ENCODE measurements at places on chromosomes 2 and 18.

DNA sequence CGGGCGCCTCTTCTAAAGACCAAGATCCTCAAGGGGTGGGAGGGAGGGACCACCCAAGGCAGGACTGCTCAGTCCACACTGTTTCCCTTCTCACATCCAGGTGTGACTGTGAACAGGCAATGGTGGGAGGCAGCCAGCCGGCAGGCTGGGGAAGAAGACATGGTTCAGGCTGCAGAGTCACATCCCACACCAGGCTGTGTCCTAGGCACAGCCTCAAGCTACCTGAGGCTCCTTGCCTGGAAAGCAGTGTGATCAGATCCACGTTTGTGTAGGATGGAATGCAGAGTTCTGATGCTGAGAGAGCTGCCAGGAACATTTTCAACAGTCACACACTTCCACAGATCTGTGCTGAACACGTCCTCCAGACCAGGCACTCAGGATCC, 16.4 kb downstream of the SLC66A2 start:
- no peak for DNase-seq

GRCh38 chr2:239271882-239272281, 128.9 kb downstream of the HDAC4 start:
- DNase-seq: no peak

DNA sequence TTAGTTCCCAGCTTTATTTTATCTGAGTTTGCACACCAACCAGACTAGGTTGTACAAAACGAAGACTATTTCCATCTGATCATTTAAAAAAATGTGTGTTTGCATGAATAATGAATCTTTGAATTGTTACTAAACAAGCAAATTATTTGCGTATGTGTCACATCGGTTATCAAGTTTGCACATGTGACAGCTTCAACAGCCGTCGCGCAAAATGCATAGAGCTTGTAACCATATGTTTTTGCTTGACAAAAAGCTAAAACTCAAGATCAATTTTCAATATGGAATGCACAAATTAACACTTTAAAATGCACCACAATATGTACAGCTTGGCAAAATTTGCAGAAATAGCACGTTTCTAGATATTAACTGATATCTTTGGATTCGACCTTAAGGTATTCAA, 184.1 kb downstream of the PTGR3 start:
- no peak for DNase-seq

DNA sequence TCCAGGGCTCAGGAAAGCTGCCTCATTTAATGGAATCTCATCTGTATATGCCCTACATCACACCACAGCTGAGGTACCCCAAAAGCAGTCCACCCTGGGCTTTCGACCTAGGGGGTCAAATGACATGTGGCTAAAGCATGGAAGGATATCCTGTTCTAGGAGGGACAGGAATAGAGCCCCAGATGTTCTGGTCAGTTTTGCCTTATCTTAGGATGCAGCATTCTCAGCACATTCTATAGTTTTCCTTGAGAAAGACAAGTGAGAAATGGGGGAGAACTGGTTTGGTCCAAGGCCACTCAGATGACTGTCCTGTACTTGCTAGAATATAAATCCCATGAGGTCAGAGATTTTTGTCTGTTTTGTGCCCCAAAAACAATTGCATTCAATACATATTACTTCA, 688.0 kb upstream of the ZEB2 start:
- DNase-seq: no peak

DNA sequence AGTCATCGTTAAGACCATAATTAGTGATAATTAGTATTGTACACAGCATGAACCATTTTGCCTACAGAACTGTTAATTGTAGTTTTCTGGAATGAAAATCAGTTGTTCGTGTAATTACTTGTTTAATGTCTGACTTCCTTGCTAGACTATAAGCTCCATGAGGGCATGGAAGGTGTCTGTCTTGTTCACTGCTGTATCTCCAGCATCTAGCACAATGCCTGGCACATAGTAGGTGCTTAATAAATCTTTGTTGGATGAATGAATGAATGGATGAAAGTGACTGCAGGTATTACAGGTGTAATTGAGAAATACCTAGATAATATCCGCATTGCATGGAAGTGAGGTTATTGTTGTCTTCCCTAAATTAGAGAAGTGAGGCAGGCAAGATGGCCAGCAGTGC, 21.8 kb downstream of the C2orf74 start:
- no peak for DNase-seq

GRCh38 chr18:77405096-77405495, 155.4 kb downstream of the GALR1 start:
- no peak for DNase-seq

- DNase-seq: no peak
These were observed 180.6 kb downstream of the ATAD2B start for GRCh38 chr2:23746141-23746863.

- no peak for DNase-seq
These were observed 46.3 kb downstream of the STK39 start for GRCh38 chr2:168200930-168201583.

GRCh38 chr2:37456479-37456878, 112.0 kb downstream of the QPCT start:
- no peak for DNase-seq

DNA sequence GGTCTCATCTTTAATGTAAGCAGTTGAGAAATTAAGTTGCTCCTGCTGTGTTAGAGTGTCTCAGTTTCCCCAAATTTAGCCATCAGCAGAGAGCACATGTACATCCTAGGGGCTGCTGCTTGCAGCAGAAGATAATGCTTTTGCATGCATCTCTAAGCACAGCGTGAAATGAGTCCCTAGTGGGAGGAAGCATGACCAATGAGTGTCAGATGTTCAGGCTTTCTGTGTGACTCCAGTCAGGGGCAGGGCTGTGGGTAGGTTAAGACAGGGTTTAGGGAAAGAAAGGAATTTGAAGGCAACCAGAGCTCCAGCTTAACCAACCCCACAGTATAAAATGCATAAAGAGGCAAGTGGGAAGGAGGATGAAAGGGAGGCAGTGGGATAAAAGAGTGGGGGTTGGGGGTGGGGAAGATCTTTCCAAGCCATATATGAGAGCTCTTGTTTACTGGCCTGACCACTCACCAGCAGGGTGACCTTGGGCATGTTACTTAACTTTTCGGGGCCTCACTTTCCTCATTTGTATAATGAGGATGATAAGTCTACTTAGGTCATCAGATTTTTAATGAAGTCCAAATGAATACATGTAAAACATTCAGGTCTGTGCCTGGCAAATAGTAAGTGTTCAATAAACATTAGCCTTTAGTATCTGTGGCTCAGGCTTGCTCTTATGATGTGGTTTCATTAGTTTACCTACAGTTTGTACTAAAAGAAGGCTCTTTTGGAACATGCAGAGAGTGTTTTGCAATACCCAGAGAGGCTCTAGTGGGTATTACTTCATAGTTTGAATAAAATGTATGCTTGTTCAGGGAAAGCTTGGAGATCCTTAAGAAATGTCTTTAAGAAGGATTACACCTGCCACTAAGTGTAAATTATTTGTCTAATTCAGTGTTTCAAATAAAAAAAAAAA, 42.7 kb upstream of the PELI1 start:
- no peak for DNase-seq

DNA sequence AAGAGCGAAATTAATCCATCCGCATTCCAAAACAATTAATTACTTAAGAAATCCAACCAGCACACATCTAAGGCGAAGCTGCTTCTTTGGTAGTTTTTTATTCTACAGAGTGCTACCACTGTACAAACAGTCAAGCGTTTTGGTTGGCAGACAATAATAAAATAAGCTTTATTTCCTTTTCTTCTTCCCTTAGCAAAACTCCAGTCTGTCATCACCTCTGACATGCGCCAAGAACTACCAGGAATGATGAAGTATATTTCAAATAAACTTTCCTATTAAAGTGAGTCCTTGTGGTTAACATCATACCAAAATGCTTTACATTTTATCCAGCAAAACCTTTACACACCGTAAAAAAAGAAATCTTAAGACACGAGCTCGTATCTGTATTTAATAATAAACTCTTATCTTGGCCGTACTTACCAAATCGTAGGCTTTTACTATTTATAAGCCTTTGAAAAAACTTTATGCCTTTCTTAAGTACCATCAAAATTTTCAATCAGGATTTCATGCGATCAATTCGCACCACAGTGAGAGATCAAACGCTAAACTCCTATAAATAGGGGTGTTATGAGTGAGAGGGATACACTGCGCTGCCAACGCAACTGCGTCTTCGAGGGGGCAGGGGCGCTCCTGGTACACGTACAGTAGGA, 1.3 kb downstream of the ATL2 start:
- DNase-seq: no peak

DNA sequence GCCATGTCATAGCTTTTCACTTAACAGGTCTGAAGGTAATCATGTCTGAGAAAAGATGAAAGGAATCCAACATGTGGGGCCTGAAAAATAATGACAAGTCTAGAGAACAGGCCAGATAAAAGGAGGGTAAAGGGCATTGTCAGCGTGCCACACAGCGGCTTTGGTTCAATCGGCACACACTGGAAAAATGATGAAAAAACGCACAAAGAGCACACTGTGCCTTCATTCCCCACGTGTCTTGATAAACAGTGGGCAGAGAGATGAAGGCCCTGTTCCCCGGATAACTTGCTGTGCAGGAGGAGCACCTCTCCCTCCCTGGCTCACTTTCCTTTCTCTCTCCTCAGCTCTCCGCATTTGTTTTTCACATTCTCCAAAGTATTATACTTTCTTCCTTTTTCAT, 766.3 kb downstream of the TDRD15 start:
- DNase-seq: no peak

DNA sequence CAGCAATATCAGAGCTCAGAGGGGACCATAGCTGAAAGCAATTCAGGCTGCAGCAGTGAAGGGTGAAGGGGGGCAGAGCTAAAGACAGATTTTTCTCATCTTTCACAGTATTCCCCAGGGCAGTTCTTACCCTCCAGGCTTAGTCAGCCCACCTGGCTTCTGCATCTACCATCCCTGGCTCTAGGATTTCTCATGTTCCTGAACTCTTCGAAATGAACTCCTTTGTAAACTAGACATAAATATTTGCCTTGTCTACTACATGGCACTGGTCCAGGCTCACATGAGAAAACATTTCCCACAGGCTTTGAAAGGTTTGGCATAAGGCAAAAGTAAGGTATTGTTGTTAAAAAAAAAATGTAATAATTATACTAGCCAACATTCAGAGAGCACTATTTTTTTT, 23.6 kb upstream of the NEB start:
- no peak for DNase-seq

GRCh38 chr18:59423259-59423658, 64.2 kb upstream of the LMAN1 start:
- no peak for DNase-seq

GRCh38 chr18:60980422-60981005, 352.7 kb upstream of the CDH20 start:
- DNase-seq: no peak

- no peak for DNase-seq
These were observed 87.0 kb downstream of the EPB41L3 start for GRCh38 chr18:5456577-5457461.

GRCh38 chr2:70964133-70964532, 14.3 kb upstream of the ANKRD53 start:
- DNase-seq: no peak
